ENCODE measurements at places on chromosomes 3 and 15.

GRCh38 chr3:50435371-50436113 lies 67.9 kb downstream of the CACNA2D2 start:
- DNase-seq: no peak

GRCh38 chr3:171967137-171967783 lies 72.1 kb upstream of the FNDC3B start:
- DNase-seq: no peak

DNA sequence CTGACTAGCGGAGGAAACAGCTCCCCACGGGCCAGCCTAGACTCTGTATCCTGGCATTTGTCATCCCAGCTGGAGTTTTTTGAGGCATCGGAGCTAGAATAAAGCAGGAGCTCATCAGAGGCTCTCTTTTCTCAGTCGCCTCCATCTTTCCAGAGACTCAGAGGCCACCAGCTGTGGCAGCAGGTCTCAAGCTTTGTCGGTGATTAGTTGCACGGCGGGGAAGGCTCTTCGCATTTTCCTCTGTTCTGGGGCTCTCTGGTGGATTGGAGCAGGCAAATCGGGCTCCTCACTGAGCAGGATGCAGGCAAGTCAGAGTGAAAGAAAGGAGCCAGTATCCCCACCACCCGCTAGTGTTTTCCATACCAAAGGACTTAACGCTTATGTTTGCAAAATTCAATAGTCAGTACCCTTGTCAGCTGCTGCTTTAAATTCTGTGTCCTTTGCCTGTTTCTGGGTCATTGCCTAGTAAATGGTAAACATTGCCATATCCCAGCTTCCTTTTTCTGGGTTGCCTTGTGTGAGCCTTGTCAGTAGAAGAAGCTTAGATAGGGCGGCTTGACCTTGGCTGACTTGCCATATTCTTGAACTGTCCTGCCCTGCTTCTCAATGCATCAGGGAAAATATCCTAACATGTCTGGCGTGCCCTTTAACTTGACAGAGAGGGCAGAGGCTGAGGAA lies 127.1 kb downstream of the PTPRG start:
- no peak for DNase-seq

DNA sequence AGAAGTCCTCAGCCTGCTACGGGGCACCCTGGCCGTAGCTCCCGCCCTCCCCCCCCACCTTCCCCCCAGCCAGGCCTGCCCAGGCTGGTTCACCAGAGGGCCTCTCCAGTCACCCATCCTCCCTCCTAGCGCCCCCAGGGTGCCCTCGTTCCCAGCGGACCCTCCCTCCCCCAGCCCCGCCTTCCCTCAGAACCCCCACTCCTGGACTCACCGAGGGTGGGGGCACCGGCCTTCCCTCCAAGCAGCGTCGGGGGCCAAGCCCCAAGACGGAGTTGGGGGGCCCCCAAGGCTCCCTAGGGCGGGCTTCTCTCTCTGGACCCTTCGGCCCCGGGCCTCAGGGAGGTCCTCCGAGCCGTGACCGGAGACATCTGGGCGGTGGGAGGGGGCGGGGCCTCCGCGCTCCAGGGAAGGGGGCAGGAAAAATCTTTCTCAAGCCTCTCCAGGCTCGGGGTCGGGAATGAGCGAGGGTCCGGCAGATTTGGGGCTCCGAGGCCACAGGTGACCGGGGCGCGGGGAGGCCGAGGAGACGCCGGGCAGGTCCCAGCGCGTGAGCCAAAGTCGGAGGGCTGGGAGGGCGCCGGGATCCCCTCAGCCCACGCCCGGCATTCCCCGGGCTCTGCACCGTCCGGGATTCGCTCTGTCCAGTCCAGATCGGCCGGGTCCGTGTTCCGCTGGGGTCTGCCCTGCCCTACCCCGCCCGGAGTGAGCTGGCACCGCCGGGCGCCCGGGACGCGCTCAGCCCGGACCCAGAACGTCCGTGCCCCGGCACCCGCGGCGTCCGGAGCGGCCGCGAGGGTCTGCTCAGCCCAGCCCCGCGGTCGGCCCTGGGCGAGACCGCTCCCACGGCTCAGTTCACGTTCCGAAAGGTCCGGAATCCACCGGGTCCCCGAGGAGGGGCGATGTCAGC lies 999 bp downstream of the INSYN1 start:
- DNase-seq: no peak

DNA sequence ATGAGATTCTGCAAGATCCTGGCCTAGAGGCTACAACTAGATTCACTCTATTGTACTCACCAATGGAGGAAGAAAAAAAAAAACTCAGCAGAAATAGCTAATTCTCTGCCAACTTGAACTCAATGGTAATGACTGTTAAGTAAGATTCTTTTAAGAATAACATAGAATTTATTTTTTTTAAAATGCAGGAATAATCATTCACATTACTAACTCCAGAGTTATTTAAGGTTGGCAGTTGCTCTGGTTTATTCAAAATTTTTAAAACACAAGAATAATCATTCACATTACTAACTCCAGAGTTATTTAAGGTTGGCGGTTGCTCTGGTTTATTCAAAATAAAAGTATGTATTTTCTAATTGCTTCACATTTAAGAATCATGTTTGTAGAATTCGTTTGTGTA lies 1071.9 kb downstream of the IGSF11 start:
- DNase-seq: no peak
